ENCODE measurements at places on chromosomes 7 and 10.
A peak's percentile ranks its signal among the peaks of the same experiment; 100 is the strongest.

DNA sequence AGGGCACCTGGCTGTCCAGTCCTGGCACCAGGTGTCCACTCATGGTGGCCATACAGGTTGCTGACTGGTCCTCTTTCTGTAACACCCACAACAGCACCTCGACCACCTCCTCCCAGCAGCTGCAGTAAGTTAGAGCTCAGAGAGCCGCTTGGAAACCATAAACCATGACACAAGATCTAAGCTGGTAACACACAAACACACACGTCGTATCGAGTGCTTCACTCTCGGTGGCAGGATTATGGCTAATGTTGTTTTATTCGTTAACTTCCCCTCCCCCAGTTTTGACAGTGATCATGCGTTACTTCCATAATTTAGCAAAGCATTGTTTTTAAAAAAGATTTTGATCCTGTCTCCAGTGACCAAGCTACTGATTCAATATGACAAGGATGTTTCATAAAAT is 59.7 kb downstream of the CAMK2B start:
- no peak for DNase-seq

DNA sequence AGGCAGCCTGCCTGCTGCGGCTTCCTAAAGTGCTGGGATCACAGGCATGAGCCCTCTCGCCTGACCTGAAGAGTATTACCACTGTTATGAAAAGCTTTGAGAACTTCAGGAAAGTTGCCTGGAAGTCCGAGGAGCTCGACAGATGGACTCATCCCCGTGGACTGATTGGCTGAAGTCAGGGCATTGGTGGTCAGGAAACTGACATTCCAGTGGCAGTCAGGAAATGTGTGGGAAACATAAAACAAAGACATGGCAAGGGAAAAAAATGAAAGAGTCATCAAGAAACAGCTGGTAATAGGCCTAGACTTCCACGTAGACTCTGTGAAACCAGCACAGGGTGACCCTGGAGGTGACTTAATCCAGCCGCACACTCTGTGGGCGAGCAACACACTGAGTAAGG is 123.3 kb downstream of the CDH23 start:
- DNase-seq = peak; percentile 9

DNA sequence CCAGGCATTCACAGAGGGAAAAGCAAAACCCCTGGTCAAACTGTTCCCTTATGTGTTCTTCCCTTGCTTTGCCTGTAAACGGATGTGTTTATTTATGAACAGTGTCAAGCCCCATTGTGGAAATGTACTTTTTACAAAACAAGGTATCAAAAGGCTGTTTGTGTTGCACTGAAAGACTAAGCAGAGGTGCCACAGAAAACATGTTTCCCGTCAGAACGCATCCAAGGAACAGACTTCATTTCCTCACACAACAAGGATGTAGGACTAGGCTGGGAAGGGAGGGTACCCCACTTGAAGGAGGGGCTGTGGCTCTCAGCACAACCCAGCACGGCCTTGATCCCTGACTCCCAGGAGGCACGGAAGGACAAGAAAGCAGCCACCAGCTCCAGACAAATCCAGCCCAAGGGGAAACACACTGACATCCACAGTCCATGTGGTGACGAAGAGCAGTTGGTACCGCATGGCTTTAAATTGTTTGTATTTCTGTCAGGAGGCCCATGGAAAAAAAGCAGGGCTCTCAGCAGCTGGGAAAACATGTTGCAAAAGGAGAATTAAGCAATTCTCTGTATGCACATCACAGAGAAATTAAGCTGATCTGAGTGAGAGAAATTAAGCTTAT is 85.6 kb downstream of the RNF216 start:
- DNase-seq = peak; percentile 88

GRCh38 chr7:39735903-39736302 is 112.5 kb downstream of the RALA start:
- peak; percentile 62 for DNase-seq

- DNase-seq = peak; percentile 74
Observed at GRCh38 chr7:29563590-29564495, at the start of gene PRR15. Gene PRR15, plus strand, starts transcription at chr7:29563835. Its CDS starts 2,495 bp downstream, at chr7:29566330.

DNA sequence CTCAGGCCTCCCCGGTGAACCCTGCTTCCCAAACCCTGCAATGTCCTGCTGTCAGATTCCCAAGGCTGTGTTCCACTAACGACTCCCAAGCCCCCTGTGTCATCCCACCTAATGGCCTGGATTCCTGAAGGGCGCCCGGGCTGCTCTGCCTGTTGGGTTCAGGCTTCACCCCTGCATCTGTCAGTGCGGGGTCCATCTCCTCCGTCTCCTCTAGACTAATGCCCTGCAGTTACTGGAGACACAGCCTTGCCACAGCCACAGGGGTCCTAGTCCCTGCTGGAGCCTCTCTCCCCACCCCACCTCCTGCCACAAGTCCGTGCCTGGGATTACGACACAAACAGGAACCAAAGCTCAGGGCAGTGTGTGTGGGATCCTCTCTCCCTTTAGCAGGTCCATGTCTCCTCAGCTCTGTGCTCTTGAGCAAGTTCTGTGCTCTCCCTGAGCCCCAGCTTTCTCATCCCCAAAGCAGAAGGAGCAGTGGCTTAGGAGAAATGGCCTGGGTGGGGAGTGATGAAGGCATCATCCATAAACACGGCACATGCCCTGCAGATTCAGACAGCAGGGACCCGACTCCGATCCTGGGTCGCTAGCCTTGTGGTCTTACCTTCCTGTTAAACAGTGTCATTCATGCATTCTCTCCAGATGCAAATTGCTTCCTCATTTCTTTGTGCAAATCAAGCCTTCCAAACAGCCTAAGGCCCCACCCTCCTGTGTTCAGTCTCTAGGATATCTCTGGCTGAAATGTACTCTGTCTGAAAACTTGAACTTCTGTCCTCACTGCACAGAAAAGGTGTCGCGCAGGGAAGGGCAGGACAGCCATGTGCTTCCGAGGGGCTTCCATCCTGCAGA is 8.2 kb upstream of the RBP3 start:
- no peak for DNase-seq

DNA sequence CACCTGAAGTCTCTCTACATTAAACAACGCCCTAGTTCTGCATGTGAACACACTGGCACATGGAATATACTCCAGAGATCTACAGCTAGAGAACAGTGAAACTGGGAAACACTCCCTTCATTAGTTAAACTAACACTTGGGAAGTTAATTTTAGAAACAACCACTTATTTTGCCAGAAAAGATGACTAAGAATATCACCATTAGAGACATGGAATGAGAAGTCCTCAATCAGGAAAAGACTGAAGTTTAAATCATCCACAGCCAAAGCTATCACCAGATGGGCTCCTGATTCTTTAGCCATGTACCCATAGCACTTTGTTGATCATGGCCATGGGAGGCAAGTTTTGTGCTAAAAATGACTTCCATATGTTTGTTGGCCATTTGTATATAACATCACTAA is 719.5 kb downstream of the KCNMA1 start:
- DNase-seq = no peak

DNA sequence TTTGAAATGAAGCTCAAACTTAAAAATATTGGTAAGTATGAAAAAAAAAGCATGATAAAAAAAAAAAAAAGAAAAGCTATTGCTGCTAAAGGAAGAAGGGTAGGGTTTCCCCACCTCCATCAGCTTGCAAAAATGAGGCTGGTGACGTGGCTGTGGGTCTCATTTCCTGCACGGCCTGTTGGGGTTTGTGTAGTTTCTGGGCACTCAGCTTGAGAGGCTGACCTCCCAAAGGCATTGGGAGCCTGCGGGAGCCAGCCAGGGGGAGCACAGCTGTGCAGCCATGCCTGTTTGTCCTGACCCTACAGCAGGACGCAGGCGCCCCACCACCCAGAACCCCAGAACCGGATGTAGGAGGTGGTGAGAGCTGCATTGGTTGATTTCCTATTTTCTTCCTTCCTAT is 48.8 kb upstream of the CARD11 start:
- peak; percentile 16 for DNase-seq

DNA sequence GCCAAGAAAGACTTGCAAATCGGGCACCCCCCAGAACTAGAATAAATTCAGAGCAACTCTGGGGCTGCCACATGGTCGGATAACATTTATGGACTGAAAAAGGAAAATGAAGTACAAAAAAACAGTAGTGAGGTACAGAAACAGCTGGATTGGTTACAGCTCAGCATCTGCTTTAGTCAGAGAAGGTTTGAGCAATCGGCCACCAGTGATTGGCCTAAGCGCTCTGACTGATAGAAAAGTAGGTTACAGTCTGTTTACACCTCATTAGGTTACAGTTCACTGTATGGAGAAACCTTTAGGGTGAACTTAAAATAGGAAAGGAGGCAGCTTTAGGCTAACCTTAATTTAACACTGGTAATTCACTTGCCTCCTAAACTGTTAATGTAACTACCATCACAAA is 102.0 kb upstream of the DKK1 start:
- peak; percentile 1 for DNase-seq

Data from iris pigment epithelial cell (primary cell).